ENCODE measurements at places on chromosomes 12 and 14.

DNA sequence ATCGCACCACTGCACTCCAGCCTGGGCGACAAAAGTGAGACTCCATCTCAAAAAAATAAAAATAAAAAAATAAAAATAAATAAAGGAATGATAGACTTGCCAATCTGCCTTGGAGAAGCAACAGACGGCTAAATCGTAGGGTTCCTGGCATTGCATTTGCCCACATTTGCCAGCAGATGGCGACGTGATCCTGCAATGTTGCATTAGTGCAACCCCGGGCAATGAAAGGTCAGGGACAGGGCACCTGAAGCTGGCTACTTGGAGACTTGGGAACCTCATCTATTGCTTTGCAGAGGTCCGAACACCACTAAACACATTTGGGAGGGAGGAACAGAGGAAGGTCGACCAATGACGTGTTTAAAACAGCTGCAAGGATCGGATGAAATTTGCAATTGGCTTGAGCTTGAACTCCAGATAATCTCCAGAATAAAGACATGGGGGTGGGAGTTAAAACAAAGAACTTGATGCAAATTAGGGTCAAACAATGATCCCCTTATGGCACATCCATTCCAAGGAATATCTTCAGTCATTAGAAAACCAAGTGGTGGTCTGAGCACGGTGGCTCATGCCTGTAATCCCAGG lies 34.6 kb downstream of the SPRING1 start:
- peak; percentile 61 for DNase-seq

GRCh38 chr14:56555921-56556570 lies 23.6 kb upstream of the TMEM260 start:
- DNase-seq, result peak; percentile 46

GRCh38 chr12:12724421-12725085 lies 7.4 kb downstream of the CDKN1B start:
- DNase-seq, result no peak

- no peak for DNase-seq
These were observed 3.4 kb upstream of the HOXC9 start for GRCh38 chr12:53996240-53997203.

DNA sequence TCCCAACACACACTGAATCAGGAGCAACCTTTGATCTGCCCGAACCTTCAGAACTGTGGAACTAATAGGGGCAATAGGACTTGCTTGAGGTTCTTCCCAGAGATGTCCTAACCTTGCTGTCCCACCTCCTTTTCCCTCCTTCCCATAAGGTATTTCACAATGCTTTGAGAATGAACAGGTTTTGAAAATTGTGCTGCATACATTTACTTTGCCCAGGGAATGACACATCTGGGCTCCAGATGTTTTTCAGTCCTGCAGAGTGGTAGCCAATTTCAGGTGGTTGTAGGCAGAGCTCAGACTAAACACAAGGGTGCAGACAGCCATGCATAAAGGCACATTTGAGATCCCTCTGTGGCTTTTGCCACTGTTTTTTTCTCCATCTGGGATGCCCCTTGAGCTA lies 206.7 kb upstream of the PWP1 start:
- DNase-seq, result no peak

- peak; percentile 14 for DNase-seq
These were observed 324.0 kb downstream of the PRKD1 start for GRCh38 chr14:29603696-29604095.

DNA sequence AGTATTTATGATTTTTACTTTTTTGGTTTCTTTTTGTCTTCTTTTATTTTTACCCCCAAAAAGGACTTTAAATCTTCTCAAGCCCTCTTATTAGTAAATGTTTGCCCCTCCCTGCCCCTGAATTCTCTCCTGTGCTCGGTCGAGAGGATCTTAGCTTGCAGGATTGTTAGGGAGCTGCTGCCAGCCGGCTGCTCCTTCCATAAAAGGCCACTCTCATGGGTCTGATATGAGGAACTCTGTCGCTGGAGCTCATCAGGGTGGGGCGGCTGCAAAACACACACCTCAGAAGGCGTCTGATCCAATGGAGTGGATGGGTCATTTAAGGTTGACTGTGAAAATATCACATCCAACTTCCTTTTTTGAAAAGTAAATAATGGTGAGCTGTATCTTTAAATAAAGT lies 8.5 kb downstream of the LTBR start:
- DNase-seq, result no peak

DNA sequence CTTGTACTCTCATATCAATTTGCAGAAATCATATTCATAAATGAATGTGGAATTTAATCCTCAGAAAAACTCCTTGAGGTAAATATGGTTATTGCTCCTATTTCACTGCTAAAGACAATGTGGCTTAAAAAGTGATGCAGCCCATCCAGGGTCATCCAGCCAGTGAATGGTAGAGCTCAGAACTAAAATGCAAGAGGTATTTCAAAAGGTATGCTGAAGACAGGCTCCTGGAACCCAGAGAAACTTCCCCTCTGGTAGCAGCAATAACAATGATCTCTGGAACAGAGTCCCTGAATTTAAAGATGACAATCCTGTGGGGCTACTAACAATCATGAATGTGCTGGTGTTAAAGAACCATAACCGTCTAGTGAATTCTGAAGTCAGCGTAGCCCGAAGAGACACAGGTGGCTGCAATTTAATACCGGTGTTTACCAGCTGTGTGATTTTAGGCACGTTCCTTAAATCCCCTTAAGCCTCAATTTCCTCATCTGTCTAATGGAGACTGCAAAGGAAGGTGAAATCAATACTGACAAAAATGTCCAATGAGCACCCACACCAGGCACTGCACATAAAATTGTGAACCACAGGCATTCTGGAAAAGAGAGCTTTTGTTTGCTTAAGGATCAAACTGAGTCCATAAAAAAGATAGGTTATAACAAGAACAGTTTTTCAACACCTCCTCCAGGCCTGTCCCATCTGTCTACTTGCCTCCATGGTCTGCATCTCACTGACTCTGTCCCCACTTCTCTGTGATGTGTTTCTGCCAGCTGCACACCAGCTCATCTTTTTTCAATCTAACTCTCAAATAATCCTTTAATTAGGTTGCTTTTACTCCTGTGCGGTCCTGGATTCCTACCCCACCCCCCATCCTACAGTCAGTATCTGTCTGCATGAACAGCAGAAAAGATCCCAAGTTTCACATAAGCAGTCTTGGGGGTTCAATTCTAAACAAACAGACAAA lies 10.5 kb downstream of the TM7SF3 start:
- DNase-seq, result no peak

DNA sequence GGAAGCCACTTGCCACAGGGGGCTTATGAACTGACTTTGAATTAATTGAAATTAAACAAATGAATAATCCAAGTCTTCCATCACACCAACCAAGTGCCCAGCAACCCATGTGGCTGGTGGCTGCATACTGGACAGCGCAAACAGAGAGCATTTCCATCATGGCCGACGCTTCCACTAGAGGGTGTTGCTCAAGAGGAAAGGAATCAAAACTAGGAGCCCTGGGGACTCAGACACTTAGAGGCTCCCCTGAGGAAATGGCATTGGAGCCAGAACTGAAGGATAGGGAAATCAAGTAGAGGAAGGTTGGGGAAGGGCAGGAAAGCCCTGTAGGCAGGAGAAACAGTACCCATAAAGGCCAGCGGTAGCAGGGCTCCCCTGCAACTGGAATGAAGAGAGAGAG lies 50.6 kb upstream of the NUAK1 start:
- DNase-seq, result no peak

DNA sequence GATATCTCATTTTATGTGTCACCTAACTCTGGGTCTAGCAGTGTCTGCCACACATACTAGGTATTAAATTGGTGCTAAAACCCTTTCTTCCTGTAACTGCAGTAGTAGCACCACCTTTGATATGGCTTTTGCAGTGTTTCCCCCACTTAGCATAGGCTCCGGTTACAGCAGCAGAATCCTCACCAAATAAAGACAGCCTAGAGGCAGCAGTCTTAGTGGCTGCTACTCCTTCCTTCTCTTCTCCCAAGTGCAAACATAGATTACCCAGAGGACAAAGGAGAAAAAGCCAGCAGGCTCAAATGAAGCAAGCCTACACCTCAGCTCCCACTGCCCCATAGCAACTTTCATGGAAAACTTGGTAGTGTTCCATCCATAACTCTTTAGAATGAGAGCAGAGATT lies 30.1 kb upstream of the ABCC9 start:
- no peak for DNase-seq

DNA sequence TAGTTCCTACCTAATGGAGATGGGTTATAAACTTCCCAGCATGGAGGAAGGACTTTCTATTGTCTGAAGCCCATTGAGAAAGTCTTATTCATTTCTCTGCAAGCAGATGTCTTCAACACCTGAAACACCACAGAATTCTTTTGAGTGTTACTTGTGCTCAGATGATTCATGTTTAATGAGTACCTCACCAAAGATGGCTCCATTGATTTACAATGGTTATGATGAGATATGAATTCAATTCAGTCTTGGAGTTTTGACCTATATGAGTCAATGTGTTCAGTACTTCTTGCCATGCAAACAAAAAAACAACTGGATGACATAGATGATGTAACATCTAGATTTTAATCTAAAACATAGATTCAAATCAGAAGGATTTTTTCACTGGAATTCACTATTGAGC lies 15.4 kb upstream of the PAWR start:
- no peak for DNase-seq

GRCh38 chr12:52949413-52950331 lies 754 bp downstream of the KRT18 start:
- peak; percentile 96 for DNase-seq

DNA sequence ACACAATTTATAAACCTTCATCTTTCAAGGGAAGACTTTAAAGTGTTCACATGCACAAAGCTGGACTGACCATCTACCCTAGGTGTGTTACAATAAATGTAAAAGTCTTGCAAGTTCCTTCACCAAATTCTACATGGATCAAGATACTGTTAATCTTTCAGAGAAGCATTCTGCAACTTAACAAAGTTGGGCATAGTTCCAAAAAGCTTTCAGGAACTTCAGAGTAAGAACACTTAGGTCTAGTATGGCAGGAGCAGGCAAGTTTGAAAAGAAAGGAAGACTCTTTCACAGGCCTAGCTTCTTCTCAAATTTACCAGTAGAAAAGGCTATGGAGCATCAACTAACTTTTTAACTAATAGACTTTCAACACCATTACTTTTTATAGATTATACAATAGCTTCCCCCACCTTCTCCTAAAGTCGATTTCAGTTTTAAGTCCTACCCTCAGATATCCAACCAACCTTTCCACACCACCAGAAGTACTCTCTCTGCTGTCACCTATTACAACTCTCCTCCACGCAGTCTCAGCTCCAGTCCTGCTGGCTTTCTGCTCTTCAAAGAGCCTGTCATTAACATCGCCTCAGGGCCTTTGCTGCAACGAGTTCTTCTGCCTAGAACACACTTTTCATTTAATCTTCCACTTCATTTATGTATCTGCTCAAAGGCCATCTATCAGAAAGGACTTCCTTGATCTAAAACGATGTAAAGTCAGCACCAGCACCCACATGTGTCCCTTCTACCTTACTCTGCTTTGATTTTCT lies 333.9 kb downstream of the CEP128 start:
- DNase-seq, result no peak
